Cortex of kidney (tissue), 1 donor: ENCODE measurements at places on chromosomes 16 and 17.

DNA sequence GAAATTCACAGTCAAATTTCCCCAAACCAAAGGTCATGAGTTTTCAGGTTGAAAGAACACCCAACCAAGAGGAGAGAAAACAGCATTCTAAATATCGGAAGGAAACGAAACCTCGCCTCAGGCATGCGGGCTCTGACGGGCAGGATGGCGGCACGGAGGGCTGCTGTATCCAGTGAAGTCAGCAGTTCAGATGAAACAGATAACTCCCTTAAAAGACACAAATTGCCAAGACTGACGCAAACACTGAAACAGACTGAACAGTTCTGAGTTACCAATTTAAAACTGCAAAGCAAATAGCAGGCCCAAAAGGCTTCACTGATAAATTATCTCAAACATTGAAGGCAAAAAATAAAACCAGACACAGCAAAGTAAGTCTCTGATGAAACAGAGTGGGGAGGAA, 20.6 kb upstream of the CDH15 start:
- DNase-seq = no peak

DNA sequence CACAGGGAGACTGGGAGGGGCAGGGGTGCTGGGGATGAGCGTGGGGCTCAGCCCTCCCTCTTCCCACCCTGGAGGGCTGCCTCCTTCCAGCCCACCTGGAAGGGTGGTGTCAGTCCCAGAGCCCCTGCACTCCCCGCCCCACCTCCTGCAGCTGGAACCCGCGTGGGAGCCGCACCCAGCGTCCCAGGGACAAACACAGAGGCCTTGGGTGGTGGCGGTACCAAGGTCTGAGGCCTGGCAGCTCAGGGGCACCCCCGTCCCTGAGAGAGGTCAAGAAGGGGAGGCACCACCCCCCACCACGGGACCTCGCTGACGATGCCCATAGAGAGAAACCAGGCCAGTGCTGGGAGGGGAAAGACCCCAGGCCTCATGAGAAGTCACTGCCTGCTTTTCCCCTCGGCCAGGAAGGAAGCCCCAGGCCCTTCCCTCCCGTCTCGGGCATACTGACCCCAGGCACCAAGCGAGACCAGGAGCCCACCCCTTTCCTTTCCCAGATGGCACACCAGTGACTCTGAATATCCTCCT, 4.1 kb downstream of the HS3ST6 start:
- DNase-seq = no peak

DNA sequence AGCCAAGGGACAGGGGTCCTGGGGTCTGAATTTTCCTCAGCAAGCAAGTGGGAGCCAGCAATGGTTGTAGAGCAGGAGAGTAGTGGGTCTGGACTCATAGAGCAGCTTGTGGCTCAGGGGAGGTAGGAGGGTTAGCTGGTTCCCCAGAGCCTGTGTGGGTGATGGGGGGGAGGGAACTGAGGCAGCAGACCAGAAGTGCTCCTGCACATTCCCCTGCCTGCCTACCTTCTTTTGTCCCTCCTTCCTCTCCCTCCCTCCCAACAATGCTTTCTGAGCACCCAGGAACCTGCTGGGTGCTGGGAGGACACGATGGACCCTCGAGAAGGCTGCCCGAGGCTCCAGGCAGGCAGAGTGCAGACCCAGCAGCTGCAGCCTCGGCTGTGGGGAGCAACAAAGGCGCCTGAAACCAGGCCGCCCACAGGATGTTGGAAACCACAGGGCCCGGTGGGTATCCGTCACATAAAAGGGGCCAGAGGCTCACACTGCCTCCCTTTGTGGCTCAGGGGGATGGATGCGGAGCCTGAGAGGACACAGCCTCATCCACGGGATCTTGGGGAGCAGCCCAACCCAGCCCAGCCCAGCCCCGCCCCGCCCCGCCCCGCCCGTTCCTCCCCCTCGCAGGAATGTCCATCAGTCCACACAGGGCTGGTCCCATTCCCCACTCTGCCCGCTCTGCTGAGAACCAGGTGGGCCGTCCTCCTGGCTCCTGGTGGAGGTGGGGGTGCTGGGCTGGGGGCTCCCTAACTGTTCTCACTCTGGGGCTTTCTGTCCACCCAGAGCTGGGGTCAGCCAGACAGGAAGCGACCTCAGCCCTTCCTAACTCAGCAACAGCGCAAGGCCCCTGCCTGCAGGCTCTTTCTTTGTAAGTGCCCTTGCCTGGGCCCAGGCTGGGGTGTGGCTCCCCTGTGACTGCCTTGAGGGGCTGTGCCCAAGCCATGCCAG, 1.7 kb upstream of the NLRC3 start:
- DNase-seq = no peak

- no peak for DNase-seq
Observed at GRCh38 chr16:23145608-23146007, 3.6 kb downstream of the USP31 start.

- no peak for DNase-seq
Observed at GRCh38 chr17:8964801-8965393, 610 bp downstream of the PIK3R5 start.

DNA sequence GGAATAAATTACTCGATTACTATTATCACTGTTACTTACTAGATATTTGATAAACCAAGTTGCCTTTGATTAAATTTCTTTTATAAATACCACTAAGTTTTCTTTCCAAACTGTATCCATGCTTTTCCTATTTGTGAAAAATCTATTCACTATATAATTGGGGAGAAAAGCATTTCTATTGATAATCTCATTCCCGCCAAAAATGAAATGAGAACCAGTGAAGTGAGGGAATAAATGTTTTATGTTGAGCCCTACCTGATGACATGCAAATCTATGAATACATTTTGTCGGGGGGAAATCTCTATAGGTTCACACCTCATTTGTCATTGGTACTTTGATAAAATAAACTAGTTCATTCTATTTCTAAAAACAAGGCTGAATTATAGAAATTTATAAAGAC, 15.7 kb downstream of the BRIP1 start:
- no peak for DNase-seq

- DNase-seq = no peak
Observed at GRCh38 chr17:71764505-71764904, 356.3 kb upstream of the SOX9 start.

- DNase-seq = no peak
Observed at GRCh38 chr17:73969956-73970355, 233.5 kb upstream of the RPL38 start.
